ENCODE measurements at places on chromosomes 4 and X.

- DNase-seq: peak; percentile 72
Measured at GRCh38 chr4:38131371-38132091, 171.3 kb downstream of the PTTG2 start.

GRCh38 chr4:3494462-3494871, 31.4 kb downstream of the DOK7 start:
- DNase-seq: no peak

- DNase-seq: no peak
Measured at GRCh38 chrX:54030329-54030728, 13.9 kb downstream of the PHF8 start.

- no peak for DNase-seq
Measured at GRCh38 chr4:55906989-55907388, 41.8 kb upstream of the CEP135 start.

DNA sequence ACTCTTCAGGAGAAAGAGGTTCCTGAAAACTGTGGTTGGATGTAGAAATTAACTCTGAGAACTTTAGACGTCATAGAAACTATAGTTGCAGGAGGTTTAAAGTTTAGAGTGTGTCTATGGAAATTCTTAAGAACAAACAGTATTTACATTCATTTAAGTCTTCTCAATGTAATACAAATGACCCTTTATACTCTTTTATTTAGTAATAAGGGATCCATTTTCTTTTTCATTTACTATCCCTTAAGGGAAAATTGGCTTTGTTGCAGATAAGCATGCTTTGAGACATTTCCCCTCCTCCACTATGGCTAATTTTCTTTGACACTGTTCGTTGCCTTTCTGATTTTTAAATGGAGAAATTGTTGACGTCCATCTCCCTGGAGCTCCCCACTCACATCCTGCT, 96.4 kb downstream of the POLA1 start:
- DNase-seq: no peak

- DNase-seq: no peak
Measured at GRCh38 chr4:54543088-54543795, 114.5 kb upstream of the KIT start.

DNA sequence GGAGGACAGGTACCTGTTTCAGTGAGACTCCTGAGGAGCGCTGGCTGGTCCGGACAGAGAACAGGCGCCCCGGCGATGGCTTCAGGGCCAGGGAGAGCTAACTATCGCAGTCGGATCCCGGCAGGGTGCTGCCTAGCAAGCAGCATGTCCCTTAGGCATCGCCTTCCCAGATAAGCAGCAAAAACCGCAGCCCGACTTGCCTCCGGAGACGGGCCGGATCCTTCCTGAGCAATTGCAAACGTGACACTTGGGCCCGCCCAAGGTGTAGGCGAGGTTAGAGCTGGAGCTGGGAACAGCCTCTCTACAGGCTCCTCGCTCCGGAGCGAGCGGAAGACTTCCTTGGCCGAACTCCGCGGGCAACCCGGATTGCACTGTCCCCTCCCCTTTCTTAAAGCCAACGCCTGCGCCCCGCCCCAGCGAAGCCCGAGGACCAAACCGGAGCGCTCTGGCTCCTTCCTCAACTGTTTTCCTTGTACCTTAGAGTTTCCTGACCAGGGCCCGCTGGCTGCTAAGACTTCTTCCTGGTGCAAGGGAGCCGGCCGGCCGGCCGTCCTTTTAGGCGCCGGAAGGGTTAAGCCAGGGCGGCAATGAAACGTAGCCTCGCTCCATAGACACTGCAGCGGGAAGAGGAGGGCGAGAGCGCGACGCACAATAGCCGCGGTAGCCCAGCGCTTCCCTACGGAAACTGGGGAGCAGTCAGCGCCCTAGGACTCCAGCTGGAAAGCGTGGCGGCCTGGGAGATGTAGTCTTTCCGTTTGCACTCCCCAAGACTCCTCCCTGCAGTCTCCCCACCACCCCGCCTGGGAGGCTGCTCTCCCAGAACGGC, at the start of gene OPHN1:
TSS of gene OPHN1 (minus strand) at position 341 of the 826 bp plus-strand sequence. CDS start 475 bp downstream, outside the sequence.
- no peak for DNase-seq

DNA sequence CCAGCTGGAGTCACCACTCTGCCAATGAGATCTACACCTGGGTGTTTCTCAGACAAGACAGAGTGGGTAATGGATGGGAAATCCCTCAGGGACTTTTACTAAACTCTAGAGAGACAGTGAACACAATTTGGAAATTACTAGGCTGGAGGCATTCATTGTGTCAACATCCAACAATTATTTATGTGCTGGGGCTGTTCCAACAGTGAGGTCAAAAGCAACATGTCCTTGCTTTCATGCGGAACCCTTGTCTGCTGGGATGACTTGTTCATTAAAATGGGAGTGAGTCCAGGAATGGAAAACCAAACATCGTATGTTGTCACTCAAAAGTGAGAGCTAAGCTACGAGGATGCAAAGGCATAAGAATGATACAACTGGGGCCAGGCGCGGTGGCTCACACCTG, 54.0 kb downstream of the DRD5 start:
- no peak for DNase-seq

DNA sequence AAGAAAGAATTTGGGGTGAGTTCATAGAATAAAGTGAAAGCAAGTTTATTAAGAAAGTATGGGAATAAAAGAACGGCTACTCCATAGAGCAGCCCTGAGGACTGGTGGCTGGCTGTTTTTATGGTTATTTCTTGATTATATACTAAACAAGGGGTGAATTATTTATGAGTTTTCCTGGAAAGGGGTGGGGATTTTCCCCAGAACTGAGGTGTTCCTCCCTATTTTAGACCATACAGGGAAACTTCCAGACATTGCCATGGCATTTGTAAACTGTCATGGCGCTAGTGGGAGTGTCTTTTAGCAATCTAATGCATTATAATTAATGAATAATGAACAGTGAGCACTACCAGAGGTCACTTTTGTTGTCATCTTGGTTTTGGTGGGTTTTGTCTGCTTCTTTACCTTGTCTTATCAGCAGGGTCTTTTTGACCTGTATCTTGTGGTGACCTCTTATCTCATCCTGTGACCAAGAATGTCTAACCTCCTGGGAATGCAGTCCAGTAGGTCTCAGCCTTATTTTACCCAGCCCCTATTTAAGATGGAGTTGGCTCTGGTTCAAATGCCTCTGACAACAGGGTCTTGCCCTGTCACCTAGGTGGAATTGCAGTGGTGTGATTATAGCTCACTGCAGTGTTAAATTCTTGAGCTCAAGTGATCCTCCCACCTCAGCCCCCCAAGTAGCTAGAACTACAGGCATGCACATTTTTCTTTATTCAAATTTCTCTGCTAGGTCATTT, 27.1 kb downstream of the RAPGEF2 start:
- no peak for DNase-seq

GRCh38 chrX:7145454-7145853, 2.1 kb upstream of the STS start:
- no peak for DNase-seq

GRCh38 chr4:88952081-88952480, 104.9 kb downstream of the FAM13A start:
- no peak for DNase-seq

GRCh38 chr4:57061395-57061794, 48.8 kb downstream of the IGFBP7 start:
- no peak for DNase-seq

DNA sequence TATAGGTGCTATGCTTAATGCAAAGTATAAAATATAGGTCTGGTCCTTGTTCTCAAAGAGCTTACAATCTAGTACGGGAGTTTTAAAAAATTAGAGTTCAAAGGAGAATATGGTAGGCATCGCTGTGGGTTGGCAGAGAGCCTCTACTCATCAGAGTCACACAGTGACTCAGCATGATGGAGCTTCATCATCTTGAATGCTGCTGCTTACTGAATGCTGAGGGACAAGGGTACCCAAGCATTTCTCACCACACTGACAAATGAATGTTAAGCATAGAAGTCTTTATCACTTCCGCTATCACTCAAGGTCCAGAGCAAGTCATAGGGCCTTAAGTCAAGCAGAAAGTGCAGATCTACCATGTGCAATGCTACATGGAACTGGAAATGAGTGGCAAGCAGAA, 268.6 kb upstream of the IGFBP7 start:
- DNase-seq: no peak

GRCh38 chrX:96906741-96907140, 23.0 kb downstream of the RPA4 start:
- no peak for DNase-seq

- DNase-seq: no peak
Measured at GRCh38 chrX:6371353-6371752, 142.7 kb upstream of the NLGN4X start.

DNA sequence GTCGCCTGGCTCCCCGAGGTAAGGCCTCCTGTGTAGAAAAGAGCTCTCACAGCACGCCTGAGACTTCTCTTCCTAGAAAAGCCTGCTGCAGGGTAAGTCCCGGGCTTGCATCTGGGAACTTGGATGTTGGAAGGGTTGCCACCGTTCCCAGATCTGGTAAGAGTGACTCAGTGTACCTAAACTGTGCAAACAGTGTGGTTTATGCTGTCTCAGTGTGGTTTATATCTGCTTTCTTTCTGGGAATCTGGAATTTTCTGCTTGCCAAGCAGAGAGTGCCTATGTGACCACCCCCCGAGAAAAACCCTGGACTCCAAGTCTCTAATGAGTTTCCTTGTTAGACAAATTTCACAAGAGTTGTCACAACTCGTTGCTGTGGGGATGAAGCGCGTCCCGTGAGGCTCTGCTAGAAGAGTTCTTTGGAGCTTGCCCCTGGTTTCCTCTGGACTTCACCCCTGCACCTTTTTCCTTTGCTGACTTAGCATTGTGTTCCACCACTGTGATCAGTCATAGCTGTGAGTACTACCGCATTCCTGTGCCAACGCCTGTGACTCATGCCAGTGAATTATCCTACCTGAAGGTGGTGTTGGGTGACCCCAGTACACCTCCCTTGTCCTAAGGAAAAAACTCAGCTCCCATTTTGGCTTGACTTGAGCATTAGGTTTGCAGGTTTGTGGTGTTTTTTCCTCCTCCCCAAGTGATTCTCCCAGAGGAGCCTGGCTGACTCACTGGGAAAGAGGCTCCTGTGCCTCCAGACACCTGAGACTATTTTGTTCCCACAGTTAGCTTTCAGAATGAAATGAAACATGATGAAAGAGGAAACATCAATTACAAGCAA, 14.5 kb downstream of the SLC2A9 start:
- no peak for DNase-seq

- DNase-seq: no peak
Measured at GRCh38 chr4:148273501-148273986, 168.7 kb downstream of the NR3C2 start.

- no peak for DNase-seq
Measured at GRCh38 chr4:3217771-3218170, 31.2 kb upstream of the MSANTD1 start.

GRCh38 chr4:152348670-152349069, 187.2 kb downstream of the FBXW7 start:
- DNase-seq: no peak

GRCh38 chrX:118730500-118731247, 3.3 kb downstream of the IL13RA1 start:
- DNase-seq: no peak

DNA sequence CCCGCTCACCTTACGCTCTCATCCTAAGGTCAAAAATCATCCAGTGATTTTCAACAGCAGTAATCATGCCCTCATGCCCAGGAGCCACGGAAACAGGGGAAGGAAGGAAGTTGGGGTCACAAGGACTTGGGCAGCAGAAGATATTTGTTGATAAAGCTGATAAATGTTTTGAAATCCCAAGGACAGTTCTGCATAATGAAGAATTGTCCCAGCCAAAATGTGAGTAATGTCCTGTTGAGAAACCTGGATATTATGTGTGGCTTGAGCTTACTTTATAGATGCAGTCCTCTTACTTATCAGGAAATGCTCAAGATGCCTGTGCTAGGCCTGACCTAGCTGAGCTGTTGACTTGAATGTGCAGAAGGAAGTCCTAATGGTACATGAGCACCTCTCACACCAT, 263.0 kb upstream of the ZFP42 start:
- DNase-seq: no peak

GRCh38 chr4:23881052-23881501, 8.8 kb downstream of the PPARGC1A start:
- DNase-seq: no peak

- no peak for DNase-seq
Measured at GRCh38 chrX:53075011-53075410, 7.2 kb upstream of the TSPYL2 start.

GRCh38 chr4:68951078-68951805, at the start of gene UGT2A3:
Gene UGT2A3 (minus strand): TSS chr4:68951804. CDS start chr4:68951760, 44 bp downstream.
- no peak for DNase-seq

- DNase-seq: no peak
Measured at GRCh38 chrX:73785493-73785892, 222.5 kb downstream of the CHIC1 start.

- DNase-seq: no peak
Measured at GRCh38 chr4:120591038-120591437, 331.5 kb downstream of the PRDM5 start.

GRCh38 chr4:39255871-39256270, 73.5 kb downstream of the WDR19 start:
- DNase-seq: no peak

DNA sequence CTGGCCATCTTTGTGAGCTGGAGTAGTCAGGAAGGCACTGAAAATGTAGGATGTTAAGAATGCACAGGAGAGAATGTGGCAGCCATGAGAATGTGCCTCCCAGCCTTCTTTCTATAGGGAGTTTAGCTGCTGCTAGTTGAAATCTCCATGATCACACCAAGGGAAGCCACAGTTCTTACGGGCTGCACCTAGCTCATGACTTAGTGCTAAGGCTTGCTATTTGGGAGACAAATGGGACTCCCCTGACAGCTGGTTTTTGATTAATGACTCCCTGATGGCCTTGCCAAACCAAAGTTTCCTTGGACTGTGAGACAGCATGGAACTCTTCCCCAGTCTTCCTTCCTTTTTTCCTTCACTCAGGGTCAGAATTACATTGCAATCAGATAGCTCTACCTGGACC, 9.2 kb downstream of the CTSO start:
- DNase-seq: no peak

DNA sequence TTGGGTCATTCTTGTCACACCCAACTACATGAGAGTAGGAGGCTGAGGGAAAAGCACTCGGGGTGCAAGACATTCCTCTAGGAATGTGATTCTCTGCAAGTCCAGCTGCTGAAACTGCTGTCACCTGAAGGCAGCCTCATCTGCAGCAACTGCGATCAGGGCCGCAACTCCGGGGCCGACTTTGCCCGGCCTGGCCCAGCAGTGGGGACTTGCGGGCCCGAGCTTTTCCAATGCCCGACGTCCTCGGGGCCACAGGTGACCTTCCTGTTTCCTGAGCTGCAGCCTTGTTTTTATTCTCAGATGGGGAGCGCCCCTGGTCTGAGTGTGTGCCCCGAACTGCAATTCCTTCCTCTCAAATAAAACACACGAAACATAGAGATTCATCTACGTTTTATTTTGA, 104.7 kb upstream of the NKX1-1 start:
- DNase-seq: no peak

GRCh38 chr4:4734425-4734824, 125.0 kb upstream of the MSX1 start:
- DNase-seq: no peak

Data from T-helper 22 cell (primary cell).